NCI-H1092 treated with DMSO at 0.1 percent for 48 hours (cell line): ENCODE measurements at places on chromosomes 12 and 14.
A peak's percentile ranks its signal among the peaks of the same experiment; 100 is the strongest.

- no peak for DNase-seq
These were observed 115.7 kb downstream of the SAMD4A start for GRCh38 chr14:54682578-54682977.

DNA sequence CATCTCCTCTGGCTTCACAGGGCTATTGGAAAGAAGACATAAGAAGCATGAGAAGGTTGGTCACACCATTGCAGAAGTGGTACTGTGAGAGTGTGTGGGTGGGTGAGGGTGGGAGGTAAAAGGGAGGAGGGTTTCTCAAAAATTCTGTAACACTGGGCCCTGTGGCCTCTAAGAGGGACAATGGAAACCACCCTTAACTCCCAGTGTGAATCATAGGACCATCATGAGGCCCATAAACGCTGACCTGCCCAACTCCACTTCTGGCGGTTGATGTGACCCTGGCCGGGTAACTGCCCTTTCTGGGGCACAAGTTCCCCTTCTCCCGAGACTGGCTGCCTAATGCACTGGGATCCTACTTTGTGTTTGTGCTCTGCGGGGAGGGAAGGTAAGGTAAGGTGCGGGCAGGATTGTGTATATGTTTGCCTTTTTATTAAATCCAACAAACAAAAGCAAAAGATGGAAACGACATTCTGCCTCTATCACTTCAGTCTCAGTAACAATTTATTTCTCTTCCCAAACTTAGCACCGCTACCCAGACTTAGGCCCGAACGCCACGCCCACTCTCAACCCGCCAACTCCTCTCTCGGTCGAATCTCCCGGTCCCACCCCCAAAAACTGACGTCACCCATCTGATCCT is 551 bp downstream of the METTL1 start:
- peak; percentile 65 for DNase-seq

- DNase-seq: peak; percentile 66
These were observed 23.2 kb upstream of the ESRRB start for GRCh38 chr14:76352639-76353281.

DNA sequence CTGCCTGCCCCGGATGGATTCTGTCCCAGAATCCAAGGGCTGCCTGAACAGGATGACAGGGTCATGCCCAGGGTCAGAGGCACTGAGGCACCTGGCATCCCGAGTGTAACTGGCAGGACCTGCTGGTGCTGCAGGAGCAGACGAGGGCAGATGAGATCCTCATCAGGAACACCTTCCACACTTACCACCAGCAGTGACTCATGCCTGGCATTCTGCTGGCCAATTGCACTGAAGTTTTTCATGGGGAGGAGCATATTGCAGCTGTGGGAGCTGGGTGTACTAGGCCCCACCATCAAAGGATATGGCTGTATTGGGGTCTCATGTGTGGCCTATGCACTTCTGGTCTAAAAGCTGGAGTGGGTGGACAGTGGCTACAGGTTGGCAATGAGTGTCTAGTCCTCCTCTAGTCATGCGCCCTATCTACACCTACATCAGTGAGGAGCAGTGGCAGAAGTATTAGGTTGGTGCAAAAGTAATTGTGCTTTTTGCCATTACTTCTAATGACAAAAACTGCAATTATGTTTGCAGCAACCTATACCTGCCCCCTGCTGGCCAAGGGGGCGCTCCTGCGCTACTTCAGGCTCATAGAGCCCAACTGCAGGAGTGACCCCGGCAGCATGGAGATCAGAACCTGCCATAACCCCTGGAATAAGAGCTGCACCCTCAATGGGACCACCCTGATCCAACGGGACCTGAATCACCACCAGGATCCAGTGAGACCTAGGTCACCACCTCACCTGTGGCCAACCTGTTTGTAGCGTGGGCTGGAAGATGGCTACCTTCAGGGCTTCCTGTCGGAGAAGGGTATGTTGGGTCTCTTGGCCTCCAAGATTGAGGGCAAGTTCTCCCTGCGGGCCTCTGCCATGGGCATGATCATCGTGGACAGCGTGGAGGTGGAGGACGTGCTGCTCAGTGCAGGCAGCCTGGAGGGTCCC is 8.0 kb upstream of the C12orf42 start:
- no peak for DNase-seq

- no peak for DNase-seq
These were observed 1.2 kb downstream of the KHNYN start for GRCh38 chr14:24430682-24431568.

DNA sequence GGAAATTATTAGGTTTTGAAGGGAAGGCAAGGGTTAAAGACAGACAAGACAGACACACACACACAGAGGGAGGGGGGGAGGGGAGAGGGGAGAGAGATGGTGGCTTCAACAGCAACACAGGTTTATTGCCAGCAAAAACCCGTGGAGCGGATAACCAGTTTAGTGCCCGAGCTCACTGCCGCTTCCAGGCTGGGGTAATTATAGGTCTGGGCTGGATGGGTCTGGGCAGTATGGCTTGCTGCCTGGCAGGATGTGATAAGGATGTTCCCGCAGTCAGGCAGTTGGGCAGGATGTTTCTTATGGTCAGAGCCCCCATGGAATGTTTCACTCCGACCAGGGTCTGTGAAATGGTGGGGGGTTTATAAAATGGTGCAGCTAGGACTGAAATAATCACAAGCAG is 4.4 kb upstream of the TDRD9 start:
- DNase-seq: no peak

DNA sequence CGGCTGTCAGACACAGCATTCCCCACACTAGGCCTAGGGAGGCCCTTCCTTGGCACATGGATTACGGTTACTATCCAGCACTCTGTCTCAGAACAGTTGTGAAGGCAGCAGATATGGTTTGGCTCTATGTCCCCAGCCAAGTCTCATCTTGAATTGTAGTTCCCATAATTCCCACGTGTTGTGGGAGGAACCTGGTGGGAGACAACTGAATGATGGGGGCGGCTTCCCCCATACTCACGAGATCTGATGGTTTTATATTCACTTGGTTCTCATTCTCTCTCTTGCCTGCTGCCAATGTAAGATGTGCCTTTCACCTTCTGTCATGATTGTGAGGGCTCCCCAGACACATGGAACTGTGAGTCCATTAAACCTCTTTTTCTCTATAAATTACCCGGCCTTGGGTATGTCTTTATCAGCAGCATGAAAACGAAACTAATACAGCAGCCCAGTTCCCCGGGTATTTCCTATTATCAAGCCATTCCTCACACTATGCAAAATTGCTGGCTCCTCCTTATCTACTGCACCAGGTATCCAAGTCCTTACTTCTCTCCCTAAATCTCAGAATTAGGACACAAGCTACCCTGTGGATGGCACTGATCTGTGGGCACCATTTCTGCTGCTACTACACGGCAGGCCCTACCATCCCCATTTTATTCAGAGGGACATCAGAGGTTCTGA is 33.3 kb downstream of the NT5DC3 start:
- no peak for DNase-seq

GRCh38 chr14:69325086-69325485 is 65.1 kb downstream of the GALNT16 start:
- DNase-seq: no peak

DNA sequence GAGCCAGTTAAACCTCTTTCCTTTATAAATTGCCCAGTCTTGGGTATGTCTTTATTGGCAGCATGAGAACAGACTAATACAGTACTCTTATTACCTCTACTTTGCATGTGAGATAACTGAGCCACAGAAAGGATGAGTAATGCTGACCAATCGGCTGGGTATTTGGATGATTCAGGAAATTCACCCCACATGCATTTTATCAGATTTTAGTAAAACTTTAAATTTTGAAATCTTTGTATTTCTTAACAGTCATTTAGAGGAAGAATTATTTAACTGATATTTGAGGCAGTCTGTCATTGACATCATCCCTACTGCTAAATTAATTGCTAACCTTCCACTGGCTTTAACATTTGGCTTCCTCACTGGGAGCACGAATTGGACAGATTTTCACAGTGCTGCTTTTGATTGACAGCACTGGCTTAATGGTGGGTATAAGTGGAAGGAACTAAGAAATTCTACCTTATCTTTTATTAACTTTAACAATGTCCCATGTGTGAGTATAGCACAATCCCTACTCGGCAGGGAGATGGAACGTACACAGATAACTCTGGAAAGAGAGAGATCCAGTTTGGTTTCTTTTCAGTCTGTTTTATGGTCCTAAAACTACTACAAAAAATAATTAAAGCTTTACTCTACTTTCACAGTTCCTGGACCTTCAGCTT is 261.0 kb downstream of the DACT1 start:
- DNase-seq: no peak

GRCh38 chr14:35347323-35348043 is 55.3 kb downstream of the PSMA6 start:
- DNase-seq: no peak

DNA sequence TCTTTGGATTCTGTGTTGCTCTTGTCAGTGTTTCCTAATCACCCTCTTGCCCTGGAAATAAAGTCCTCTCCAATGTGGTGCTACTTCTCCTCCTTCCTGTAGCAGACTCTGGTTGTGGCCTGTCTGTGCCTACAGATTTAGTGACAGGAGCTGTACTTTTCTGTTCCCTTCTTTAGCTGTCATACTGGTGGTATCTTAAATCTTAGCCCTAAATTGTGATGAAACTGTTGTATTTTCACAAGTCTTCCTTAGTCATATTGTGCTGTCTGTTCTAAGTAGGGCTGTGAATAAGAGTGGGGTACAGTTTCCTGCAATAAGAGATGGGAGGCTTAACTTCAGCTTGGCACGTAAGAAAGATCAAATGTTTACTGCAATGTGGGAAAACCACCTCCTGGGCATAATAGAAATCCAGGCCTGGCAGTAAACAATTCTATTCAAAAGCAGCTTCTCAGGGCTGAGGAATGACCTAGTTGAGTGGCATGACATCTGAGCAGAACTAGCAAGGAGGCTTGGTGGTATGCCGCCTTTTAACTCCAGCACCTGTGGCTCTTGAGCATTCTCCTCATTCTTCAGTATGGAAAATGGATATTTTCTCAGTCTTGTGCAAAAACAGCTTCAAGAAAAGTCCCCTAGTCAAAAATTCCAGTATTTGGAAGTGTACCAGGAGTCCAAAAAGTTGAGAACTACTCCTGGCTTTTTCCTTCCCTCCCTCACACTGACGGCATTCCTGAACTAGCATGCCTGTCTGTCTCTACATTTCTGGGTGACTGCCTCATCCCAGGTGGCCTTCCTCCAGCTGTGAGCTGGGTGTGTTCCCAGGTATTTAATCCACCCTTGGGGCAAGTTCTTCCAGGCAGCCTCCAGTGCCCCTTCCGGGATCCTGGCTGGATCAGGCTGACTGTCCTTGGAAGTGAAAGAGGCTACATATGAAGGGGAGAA is 19.5 kb downstream of the ANO6 start:
- DNase-seq: no peak

- DNase-seq: no peak
These were observed 1004.2 kb upstream of the SEL1L start for GRCh38 chr14:82537831-82538230.

- no peak for DNase-seq
These were observed 60.5 kb downstream of the BTG1 start for GRCh38 chr12:92085040-92085735.
